Fibroblast of skin of scalp (primary cell): ENCODE measurements at places on chromosomes 2 and 18.

GRCh38 chr2:169300636-169301530, 61.5 kb downstream of the LRP2 start:
- no peak for DNase-seq

GRCh38 chr2:88131201-88131998, 3.5 kb upstream of the FABP1 start:
- DNase-seq = no peak

DNA sequence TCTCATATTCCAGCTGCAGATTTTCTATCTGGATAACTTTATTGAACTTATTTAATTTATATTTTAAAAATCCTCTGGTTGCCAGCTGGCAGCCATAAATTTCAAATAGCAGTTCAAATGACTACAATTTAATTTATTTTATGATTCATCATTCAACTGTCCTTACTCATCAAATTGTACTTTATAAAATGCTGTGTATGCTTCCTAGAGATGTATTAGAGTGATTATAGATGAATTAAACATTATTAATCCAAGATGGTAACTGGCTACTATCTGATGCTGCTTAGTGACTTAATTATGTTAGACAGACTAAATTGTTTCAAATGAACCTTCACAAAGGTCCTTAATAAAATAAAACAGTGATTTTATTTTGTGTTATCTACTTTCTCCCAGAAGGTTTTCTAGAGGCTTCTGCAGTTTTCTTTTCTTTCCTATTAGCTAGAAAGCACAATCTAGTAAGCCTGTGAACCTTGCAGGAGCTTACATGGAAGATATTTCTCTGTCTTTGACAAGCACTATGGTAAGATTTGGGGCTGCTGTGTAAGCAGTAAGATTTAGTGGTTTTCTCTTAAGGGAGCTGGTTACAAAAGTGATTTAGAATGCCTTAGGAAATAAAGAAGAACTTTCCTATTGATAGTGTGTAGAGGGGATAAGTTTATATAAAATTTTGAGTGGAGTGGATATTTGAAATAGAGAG, 322.3 kb downstream of the FSIP2 start:
- DNase-seq = peak; percentile 18

- DNase-seq = no peak
Observed at GRCh38 chr2:150783015-150783414, 295.5 kb upstream of the RND3 start.

- DNase-seq = peak; percentile 75
Observed at GRCh38 chr2:46849721-46850556, 65.7 kb downstream of the MCFD2 start.

- DNase-seq = peak; percentile 63
Observed at GRCh38 chr2:66364495-66365333, 70.2 kb upstream of the MEIS1 start.

- no peak for DNase-seq
Observed at GRCh38 chr18:50287028-50287440, 458 bp downstream of the CXXC1 start.

GRCh38 chr2:219697811-219698747, 70.6 kb downstream of the SLC4A3 start:
- DNase-seq = no peak

GRCh38 chr18:79680100-79680879, 687 bp downstream of the CTDP1 start:
- peak; percentile 23 for DNase-seq

DNA sequence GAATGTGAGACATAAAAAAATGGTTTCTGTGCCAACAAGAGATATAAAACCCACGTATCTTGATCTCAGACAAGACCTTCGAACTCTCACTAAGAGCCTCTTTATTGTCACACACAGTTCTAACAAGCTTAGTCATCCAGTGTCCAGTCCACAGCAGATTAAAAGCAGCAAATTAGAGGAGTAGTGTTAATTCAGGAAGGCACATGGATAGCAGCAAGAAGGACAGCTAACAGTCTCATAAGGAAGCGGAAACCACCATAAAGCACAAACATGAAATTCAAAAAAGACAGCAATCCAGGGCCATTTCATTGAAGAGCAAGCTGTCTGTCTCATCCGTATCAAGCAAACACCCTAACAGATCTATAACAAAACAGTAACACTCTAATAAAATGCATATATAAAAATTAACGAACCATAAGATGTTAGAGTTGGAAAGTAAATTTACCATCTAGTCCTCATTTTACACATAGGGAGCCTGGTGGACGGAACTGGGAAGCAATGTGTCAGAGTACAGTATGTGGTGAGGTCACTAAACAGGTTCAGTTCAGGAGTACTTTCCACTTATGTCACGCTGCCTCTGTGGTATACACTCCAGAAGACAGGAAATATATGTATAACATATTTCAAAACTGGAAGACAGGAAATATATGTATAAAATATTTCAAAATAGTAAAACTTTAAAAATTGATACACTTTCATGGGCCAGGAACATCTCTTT, 18.3 kb downstream of the AAK1 start:
- DNase-seq = no peak

DNA sequence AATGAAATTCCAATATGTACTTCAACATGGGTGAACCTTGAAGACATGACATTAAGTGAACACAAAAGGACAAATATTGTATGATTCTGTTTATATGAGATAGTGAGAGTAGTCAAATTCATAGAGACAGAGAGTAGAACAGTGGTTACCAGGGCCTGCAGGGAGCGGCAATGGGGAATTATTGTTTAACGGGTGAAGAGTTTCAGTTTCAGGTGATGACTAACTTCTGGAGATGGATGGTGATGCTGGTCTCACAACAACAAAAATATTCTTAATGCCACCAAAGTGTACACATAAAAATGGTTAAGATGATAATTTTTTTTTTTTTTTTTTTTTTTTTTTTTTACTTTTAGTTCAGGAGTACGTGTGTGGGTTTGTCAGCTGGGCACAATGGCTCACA, 109.4 kb upstream of the TMEM200C start:
- no peak for DNase-seq

GRCh38 chr2:208064220-208064961, 39.1 kb upstream of the PLEKHM3 start:
- peak; percentile 92 for DNase-seq

DNA sequence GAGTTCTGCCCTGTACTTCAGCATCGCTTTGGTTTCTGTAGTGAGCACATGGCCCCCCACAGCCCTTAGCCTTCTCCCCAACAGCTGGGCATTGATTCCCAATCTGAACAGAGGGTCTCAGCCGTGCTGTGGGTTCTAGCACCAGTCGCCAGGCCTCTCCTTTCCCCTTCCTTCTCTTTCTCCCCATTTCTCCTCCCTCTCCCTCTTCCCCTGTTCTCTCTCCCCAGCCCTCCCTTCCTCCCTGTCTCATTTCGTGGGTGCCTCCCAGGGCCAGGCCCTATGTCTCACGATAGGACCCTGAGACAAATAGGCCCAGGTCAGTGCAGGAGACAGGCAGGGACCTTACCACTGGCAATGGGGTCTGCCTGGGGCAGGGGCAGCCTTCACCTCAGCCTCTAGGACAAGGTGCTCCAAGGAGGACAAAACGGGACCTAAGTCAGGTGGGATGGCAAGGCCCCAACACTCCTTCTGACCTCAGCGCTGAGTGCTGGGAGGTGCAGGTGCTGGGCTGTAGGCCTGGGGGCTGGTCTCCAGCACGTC, 143.4 kb upstream of the GPC1 start:
- DNase-seq = no peak

- no peak for DNase-seq
Observed at GRCh38 chr2:60957224-60957623, 60.3 kb upstream of the PEX13 start.

GRCh38 chr2:200159829-200160781, 146.4 kb upstream of the SPATS2L start:
- DNase-seq = peak; percentile 33

DNA sequence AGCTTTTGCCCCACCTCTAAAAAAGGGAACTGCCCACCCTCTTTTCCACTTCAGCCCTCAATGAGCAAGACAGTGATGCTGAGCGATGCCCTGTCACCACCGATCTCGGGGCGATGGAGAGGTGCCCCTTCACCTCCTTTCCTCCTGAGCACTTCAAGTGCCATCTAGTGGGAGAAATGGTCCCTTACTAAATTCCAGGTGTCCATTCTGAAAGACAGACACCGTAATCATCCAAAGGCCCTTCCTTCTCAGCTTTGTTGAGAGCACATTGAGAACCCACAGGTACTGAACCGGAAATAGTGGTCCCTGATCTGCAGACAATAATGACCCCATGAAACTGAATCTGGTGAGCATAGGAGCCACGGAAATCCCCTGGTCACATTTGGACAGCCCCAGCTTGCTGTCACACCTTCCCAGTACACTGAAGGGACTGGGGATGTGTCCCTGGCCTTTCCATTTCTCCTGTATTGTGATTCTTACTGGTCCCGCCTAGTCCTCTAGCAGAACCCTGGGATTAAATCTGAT, 38.5 kb downstream of the KCTD18 start:
- DNase-seq = peak; percentile 34

DNA sequence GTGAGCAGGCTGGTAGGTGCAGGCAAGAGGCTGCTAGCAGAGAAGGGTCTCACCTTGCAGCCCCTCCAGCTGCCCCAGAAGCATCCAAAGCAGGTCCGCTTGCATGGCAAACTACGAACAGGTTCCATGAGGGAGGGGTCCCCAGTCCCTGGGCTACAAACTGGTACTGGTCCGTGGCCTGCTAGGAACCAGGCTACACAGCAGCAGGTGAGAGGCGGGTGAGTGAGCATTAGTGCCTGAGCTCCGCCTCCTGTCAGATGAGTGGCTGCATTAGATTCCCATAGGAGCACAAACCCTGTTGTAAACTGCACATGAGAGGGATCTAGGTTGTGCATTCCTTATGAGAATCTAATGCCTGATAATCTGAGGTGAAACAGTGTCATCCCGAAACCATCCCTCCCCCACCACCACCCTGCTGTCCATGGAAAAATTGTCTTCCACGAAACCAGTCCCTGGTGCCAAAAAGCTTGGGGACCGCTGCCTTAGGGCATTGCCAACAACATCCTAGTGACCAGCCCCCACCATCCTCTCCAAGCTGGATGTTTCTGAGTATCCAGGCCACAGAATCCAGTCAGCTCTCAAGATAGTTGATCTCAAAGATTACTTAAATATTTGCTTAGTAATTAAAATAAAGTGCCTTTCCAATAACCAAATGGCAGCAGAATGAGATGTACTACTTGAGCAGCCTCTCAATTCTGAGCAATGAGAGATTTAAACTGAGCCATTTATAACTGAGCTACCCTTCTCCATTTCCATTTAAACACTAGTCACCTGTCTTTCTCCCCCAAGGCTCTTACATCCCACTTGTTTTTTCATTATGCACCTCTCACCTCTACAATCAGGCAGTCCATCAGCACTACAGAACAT, 32.4 kb downstream of the LRP2 start:
- DNase-seq = no peak

- no peak for DNase-seq
Observed at GRCh38 chr2:174636987-174637386, 39.4 kb upstream of the WIPF1 start.

DNA sequence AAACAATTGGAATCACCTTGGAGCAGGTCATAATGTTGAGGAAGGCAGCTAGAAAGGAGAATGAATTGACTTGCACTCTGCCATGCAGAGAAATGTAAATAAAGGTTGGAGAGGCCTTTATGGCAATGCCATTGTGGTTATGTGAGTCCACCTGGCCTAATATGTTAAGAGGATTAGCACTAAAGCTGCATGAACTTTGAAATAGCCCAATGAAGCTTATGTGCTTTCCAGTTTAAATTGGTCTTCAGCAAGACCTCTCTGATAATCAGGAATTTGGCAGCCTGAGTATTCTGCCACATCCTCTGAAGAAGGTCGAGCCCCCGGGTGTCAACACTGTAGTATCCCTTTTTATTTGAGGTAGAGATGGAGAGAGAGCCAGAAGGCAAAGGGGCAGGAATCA, 464.9 kb downstream of the CDH2 start:
- DNase-seq = no peak

DNA sequence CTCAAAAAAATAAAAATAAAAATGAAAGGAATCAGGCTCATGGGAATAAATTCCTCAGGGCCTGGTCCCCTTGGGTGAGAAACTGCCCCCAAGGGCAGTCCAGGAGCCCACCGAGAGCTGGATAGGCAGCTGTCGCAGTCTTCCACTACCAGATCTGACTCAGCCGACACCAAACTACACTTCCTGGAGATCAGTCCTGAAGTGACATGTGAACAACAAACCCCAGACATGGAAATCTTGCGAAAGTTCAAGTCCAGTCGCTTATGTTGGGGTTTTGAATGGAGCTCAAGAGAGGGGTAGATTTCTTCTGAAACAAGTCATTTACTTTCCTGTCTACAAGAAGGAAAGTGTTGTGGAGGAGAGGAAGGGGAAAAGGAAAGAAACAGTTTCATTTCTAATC, 12.9 kb downstream of the ADCY3 start:
- DNase-seq = no peak

- DNase-seq = no peak
Observed at GRCh38 chr2:112661656-112662305, 16.0 kb downstream of the SLC20A1 start.

DNA sequence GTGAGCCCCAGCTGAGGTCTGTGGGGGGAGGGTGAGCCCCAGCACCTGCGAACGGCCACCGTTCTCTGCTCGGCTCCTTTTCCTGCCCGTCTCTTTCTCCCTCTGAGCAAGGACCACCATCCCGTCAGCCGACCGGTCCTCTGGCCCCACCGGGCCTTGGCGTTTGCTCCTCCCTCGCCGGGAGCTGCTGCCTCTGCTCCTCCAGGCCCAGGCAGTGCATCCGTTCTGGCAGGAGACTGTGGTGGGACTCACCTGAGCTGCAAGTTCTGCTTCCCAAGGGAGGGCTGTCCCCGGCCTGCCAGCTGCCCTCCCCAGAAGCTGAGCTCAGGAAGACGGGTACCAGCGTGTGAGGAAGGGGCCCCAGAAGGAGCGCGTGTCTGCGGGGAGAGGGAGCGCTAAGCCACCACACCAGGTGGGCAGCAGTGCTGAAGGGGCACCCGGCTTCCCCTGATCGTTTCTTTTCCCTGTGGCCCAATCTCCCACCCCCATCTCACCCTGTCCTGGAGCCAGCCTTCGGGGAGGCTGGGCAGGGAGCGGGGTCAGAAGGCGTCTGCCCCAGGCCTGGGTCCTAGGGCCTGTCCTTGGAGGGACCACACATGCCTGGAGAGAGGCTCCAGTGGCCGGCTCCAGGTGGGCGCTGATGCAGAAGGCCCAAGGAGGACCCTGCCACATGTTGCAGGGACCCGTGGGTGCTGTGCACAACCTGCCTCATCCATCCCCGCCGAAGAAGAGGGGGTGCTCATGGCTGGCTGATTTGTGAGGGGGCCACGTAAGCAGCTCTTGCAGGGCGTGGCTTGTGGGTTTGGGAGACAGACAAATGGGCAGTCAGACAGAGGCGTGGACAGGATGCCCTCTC, 2.5 kb upstream of the RTP5 start:
- DNase-seq = no peak
